ENCODE measurements at places on chromosomes 1 and 21.
A peak's percentile ranks its signal among the peaks of the same experiment; 100 is the strongest.

DNA sequence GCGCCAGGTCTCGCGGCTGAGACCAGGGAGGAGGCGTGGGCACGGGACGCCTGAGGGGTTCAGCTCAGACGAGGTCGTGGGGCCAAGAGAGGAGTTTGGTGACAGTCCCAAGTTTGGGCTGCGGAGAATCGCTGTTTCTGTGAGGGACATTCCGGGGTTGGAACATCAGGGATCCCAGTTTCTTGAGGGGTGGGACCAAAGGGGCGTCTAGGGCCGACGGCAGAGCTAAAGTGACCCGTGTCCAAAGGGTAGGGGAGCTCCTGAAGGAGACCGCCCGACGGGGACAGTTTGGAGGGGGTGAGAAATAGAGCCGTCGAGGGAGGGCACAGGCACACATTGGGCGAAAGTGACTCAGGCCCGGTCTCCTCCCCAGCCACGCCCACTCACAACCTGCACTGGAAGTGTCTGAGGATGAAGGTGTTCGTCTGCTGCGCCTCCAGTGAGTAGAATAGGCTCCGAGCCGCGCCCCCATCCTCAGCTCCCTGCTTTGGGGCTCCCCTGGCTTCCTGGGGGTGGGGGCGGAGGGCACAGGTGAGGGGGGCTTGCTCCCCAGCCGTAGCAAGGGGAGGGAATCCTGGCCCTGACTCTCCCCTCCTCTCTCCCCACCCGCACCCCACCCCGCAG, 7.0 kb downstream of the EFNA3 start:
- DNase-seq: peak; percentile 55

DNA sequence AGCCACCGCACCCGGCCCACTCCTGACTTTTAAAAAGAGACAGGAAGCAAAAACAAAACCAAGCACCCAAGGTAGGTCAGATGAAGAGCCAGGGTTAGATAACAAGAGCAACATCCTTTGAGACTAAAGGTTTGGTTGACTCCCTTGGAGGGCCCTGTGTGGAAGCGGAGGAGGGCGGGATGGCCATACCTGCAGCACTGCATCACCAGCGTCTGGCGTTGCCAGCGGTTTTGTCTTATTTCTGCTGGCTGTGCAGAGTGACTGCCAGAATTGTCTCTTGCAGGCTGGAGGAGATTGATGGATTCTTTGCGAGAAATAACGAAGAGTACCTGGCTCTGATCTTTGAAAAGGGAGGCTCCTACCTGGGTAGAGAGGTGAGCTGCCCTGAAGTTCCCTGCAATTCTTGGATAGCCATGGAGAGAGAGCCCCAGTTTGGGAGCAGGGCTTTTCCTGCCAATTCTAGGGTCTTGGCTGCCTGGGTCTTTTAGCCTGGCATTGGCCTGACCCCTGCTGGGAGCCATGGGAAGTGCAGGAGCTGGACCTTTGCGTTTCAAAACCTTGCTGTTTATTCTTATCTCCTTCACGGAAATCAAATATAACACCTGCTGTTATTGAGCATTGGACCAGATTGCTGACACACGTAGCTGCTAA, 24.0 kb downstream of the QSOX1 start:
- peak; percentile 62 for DNase-seq

DNA sequence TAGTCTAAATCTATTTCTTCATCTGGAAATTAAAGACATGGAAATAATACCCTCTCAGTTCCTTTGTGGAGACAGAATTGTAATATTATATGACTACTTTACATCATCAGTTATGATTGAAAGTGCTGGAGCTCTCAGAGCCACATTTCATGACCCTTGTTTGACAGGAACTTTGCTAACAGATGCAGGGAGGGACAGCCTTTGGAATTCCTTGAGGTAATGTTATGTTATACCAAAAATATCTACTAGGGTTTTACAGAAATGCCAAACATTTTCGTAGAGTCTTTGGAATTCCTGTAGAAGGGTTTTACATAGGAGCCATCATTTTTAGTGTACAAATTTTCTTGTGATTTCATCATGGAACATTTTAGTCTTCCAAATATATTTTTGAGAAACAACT, 57.4 kb upstream of the ADAMTS5 start:
- peak; percentile 14 for DNase-seq

DNA sequence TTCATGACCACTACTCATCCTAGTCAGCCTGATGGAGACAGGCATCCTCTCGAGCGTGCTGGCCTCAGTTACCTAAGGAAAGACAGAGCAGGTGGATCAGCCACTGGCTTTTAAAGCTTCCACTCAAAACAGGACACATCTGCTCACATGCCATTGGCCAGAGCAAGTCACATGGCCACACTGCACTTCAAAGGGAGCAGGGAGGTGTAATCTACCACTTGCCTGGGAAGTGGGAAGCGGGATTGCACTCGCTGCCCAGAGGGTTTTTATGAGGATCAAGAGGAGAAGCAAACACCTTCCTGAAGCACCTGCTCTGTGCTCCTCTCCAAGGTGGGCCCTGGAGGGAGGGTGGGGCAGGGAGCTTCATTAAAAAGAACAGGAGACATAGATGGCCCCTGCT, 108.0 kb downstream of the TAS1R2 start:
- no peak for DNase-seq

DNA sequence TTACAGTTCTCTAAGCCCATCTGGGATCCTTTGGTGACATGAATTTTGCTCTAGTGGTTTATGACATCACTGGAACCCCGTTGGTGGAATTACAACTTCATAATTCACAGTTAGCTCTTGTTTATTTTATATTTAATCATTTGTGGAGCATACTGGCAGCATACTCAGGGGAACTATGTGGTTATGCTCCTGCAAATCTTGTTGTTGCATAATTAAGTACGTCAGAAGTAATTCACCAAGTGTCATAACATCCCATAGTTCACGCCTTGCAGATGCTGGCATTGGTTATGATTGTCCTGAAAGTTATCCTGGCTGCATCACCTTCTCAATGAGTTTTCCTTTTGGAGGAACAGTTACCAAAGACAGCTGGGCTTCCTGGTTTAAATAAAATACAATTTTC, 16.5 kb downstream of the PRRX1 start:
- no peak for DNase-seq

GRCh38 chr1:185559684-185560331, 174.4 kb upstream of the HMCN1 start:
- DNase-seq: peak; percentile 61

DNA sequence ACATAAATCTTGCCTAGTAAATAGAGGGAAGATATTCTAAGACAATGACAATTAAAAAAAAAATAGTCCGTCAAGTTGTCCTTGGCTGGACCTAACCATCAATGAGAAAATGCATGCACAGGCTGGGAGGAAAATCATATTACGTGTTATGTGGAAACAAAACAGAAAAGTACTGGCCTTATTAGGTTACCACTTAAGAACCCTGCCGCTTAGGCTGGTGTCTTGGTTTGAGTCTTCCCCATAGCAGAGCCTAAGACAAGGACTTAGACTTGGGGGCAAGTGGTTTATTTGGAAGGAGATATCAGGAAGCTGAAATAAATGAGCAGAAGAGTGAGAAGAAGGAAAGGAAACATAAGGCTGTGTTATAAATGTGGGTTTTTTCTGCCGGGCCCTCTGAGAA, 186.4 kb downstream of the MRPL39 start:
- no peak for DNase-seq

GRCh38 chr1:67816506-67816905, 16.8 kb downstream of the GNG12 start:
- no peak for DNase-seq

DNA sequence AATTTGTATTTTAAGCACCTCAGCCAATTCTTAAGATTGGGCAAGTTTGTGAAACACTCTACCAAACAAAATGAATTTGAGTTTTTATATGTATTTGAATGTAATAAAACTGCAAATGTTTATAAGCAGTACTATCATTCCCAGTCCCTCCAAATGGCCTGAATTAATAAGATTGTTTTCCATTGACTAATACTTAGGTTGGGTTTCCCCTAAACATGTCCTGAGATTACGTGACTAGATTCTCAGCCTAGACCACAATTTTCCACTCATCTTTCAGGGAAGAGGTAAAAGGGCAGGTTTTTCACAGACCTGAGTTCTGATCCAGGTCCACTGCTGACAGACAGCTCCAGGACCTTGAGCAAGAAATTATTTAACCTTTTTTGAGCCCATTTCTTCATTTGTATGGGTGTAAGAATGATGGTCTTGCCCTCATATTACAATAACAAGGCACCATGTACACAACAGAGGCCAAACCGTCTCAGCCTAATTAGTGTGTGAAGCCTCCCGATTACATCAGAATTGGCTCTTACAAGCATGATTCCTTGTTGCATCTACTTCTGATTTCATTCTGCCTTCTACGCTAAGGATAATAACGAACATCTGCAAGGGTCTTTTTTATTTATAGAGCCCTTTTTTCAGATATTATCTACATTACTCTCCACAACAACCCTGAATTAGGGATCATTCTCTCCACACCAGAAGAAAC, 51.2 kb downstream of the BEND5 start:
- no peak for DNase-seq

DNA sequence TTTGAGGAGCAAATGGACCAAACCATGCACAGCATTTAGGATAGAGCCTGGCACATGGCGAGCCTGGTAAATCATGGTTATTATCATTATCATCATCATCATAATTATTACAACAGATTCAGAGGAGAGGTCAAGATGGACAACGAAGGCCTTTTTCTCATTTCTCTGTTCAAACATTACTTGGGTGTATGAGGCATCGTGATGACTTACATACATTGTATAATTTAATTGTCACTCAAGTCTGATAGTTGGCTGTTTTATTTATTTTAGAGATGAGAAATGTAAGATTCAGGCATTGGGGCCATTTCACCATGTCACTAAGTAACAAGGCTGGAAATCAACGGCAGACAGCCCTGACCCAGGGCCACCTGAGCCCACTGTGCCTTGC, 68.1 kb downstream of the SLC35F3 start:
- no peak for DNase-seq

DNA sequence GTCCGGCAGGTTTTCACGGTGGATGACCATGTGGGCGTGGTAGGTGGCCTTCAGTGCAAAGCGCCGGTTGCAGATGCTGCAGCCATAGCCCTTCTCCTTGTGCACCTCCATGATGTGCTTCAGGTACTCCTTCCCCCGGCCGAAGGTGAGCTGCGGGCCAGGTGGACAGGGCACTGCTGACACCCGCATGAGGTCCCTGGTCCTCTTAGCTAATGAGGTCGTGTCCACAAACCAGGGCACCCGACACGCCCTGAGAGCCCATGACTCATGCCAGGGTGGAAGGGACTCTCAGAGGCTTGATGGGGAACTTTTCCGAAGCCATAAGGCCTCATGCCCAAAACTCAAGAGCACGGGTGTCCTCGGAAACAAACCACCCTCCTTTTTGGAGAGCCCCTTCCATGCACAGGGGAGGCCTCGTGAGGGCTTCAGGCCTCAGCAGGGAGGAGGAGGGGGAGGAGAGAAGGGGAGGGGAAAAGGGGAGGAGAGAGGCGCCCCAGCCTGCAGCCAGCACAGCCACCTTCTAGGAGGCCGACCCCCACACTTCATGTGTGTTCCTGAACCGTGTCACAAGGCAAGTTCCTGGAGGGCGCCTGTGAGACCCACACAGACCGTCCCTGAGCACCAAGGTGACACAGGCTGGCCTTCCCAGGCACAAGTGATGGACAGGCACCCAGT, 54.4 kb upstream of the RIPK4 start:
- no peak for DNase-seq

DNA sequence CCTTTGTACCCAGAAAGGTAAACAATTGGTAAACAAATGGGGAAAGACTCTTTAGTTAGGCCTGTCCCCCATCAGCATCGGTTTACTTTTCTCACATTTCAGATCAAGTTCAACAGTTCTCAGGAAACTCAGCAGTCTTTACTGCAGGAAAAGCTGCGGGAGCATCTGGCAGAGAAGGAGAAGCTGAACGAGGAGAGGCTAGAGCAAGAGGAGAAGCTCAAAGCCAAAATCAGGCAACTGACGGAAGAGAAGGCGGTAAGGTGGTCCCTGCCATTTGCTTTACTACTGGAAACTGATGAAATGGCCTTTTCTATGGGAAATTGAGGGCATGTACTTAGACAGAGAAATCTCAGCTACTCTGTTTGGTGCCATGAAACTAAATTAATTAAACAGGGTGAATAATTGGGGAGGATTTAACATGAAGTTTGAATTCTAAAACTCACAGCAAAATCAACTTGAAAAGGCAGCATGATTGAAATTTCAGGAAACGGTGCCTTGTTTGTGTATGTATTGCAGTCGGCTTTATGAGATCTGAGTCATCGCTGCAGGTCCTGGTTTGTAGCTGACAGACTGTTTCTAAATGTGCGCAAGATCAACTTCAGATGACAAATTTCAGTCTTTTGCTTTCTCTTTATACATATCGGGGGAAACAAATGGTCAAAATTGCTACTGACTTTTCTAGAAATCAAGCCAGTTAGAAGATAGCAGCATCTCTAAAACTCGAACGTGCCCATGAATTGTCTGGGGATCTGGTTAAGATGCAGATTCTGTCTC, 67.9 kb upstream of the EFHD2 start:
- DNase-seq: peak; percentile 84

DNA sequence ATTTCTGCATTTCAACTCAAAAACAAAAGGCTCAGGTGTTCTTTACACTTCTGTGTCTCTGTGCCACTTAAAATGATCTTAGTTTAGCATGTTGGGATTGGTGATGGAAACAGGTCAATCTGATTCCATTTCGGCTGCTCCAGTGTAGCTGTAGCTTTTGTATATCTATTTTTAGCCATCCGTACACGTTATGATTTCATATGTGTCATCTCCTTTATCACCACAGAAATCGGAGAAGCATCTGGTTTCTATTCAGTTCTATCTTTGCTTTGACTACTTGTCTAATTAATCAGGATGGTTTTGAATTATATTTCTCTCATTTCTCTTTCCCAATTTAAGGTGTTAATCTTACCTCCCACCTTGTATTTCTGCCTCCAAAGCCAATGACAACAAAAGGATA, 41.1 kb downstream of the RGS21 start:
- DNase-seq: no peak

DNA sequence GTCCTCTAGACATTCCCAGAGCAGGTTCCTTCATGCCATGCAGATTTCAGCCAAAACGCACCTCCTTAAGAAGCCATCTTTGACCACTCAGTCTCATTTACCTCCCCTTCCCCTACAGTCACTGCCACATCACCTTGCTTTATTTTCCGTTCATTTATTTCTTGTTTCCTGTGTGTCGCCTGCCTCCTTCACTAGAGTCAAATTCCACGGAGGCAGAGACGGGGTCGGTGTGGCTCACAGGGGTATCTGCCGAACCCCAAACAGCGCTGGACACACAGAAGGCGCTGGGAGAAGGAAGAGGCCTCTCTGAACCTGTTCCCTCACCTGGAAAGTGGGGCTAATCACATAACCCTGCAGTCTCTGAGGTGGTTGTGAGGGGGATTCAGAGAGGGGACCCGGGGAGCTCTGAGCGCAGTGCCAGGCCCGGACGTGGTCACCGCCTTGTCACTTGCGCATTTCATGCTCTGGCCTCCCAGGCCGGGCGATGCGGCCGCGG, 23.6 kb upstream of the DMBX1 start:
- no peak for DNase-seq

DNA sequence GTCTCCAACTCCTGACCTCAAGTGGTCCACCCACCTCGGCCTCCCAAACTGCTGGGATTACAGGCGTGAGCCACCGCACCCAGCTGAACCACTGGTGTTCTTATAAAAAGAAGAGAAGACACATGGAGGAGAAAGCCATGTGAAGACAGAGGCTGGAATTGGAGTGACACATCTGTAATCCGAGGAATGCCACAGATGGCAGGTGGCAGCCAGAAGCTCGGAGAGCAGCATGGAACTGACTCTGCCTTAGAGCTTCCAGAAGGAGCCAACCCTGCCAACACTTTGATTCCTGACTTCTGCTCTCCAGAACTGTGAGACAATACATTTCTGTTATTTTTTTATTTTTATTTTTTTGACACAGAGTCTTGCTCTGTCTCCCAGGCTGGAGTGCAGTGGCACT, 59.0 kb upstream of the ATP2B4 start:
- DNase-seq: no peak

GRCh38 chr1:91803123-91803522, 82.8 kb downstream of the TGFBR3 start:
- DNase-seq: no peak
